ENCODE measurements at places on chromosomes 12 and 14. TPM values are rescaled to one million over a fixed set of nuclear protein-coding genes. Genes with fewer than 3 reads are reported as not detected.

- no peak for DNase-seq
Measured at GRCh38 chr14:98112194-98112780, 1159.7 kb downstream of the BCL11B start.

DNA sequence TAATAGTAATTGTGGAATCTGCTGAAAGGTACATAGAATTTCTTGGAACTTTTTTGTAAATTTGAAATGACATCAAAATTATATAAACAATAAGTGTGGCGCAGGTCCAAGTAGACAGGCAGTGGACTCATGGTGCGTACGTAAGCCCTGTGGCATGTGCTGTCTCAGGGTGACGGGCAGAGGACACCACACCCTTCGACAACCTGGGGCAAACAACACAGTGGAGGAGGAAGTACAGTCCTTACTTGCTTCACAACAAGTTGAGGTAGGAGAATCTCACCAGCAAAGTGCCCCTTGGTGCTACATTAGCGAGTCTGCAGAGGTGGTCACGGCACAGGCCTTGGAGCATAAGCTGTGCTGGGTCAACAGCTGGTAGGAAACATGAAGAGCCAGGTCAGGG, 180.9 kb downstream of the AEBP2 start:
- no peak for DNase-seq

GRCh38 chr14:101105045-101105444, 201.5 kb upstream of the RTL1 start:
- DNase-seq, result no peak

DNA sequence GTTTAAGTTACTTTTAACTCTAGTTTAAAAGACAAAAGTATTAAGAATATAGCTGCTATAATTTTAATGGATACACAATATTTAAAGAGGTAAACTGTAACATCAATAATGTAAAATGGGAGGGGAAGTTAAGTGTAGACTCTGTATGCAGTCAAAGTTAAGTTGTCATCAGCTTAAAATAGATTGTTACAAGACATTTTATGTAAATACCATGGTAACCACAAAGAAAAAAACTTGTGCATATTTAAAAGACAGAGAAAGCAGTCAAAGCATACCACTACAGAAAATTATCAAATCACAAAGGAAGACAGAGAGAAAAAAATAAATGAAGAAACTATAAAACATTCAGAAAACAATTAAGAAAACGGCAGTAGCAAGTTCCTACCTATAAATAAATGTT, 73.3 kb downstream of the CEP128 start:
- DNase-seq, result no peak

DNA sequence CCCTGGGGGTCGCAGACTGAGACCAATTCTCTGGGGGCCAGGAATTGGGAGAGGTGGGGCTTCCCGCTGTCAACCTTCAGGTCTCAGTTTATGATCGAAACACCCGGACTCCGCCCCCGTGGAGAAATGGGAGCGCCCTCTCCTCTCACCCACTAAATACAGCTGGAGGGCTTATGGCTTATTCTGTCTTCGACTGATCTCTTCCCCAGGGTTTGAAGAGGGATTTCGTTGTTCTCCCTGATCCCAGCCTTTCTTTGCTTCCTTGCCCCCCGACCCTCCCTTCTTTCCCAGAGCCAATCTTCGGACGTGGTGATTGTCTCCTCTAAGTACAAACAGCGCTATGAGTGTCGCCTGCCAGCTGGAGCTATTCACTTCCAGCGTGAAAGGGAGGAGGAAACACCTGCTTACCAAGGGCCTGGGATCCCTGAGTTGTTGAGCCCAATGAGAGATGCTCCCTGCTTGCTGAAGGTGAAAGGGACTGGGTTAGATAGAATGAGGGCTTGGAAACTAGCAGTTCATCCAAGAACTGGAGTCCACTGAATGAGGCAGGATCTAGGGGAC, 607 bp downstream of the OS9 start:
- no peak for DNase-seq

DNA sequence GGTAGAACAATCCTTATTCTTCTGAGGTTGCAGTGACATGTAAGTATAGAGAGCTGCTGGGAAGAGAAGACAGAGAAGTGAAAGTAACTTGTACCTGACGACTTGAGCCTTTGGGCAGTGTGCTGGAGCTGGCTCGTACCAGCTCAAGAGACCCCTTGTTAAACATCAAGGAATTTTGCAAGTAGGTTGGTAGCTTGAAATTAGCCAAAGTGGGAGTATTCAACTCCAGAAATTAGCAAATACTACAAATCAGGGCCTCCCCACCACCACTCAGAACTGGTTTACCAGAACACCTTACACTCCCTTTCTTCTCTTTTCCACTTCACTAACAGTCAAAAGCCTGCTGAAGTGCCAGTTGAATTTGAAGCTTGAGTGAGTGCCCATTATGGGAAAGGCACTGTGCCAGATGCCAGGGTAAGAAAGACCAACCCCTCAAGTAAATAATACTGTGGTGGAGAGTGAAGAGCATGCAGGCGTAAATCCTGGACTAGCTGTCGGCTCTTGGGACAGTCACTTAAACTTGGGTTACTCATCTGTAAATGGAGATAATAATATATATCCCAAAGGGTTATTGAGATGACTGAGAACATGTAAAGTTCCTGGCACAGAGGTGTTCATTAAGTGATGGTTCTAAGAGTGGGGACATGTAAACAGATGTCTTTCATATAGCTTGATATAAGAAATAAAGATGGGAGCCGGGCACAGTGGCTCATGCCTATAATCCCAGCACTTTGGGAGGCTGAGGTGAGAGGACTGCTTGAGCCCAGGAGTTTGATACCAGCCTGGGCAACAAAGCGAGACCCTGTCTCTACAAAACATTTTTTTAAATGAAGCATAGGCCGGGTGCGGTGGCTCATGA, 27.0 kb upstream of the EID3 start:
- DNase-seq, result no peak

GRCh38 chr12:100447381-100447780, 26.3 kb upstream of the NR1H4 start:
- no peak for DNase-seq

DNA sequence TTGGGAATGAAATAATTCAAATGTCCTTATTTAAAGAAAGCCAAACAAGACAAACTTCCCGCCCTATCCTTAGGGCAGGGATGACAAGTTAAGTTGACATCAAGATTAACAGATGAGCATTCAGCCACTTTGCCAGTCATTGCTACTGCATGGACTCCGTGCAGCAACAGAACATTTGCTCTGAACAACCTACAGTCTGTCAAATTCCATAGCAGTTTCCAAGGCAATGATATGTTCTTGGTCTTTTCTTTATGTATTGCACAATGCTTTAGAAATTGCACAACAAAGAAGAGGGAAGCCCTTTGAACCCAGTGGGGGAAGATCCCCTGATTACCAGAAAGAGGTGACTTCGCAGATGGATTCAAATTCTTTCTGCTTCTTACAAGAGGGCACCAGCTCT, 269.8 kb downstream of the BCAT1 start:
- no peak for DNase-seq

DNA sequence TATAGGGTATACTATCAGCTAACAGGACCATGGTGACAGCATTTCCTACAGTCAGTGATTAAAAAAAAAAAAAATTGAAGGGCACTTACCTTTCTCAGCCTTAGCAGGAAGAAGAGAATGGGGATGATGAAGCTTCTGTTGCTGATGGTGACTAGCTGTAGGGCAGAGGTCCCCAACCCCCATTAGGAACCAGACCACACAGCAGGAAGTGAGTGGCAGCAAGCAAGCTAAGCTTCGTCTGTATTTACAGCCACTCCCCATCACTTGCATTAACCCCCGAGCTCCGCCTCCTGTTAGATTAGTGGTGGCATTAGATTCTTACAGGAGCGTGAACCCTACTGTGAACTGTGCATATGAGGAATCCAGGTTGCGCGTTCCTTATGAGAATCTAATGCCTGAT, 91.3 kb upstream of the USP44 start:
- no peak for DNase-seq

DNA sequence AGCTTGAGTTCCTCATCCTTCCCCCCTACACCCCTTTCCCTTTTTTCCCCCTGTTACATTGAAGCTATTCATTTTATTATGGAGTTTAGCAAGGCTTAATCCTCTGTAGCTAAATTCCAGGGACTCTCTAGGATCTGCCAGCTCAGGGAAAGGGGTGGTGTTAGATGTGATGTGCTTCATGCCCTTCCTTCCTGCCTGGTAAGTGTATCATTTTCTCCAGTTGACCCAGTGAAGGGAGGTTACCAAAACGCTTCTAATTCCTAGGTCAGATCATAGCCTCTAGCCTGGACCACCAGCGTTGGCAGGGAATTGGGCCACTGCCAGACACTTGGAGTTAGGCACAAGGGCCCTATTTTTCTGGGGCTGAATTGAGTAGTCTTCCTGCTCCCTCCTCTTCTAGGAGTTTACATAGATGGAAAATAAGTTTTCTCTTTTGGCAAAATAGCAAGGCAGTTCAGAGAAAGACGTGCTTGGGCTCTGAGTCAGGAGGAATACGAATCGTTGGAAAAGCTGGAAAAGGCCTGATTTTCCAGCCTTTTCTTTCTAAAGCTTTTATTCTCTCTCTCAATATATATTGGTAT, 88.3 kb downstream of the NPAS3 start:
- no peak for DNase-seq

DNA sequence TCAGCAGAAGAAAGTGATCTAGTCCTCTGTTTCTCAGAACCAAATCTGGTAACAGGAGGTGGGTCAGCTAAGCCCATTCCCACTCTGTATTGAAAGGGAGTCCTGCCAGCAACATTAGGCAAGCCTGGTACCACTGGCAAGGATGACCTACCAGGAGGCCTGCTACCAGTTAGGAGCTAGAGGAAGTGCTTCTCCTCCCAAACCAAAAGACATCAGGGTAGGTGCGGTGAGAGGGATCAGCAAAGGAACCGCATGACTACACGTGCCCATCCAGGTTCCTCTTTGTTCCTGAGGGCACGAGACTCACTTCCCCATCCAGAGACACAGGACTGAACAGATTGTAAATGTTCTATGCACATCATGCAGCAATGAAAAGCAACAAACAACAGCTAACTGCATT, 2.8 kb downstream of the KLRC4 start:
- DNase-seq, result no peak

DNA sequence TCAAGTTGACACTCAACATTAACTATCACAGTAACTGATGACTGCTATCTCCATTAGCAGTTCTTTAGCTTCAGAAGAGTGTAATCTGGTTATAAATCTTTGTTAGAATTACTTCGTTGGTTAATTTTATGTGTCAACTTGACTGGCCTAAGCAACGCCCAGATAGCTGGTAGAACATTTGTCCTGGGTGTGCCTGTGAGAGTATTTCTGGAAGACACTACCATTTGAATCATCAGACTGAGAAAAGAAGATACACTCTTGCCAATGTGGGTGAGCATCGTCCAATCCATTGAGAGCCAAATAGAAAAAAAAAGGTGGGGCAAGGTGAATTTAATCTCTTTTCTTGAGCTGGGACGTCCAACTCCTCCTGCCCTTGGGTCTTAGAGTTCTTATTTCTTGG, 129.0 kb downstream of the IGF1 start:
- DNase-seq, result no peak

DNA sequence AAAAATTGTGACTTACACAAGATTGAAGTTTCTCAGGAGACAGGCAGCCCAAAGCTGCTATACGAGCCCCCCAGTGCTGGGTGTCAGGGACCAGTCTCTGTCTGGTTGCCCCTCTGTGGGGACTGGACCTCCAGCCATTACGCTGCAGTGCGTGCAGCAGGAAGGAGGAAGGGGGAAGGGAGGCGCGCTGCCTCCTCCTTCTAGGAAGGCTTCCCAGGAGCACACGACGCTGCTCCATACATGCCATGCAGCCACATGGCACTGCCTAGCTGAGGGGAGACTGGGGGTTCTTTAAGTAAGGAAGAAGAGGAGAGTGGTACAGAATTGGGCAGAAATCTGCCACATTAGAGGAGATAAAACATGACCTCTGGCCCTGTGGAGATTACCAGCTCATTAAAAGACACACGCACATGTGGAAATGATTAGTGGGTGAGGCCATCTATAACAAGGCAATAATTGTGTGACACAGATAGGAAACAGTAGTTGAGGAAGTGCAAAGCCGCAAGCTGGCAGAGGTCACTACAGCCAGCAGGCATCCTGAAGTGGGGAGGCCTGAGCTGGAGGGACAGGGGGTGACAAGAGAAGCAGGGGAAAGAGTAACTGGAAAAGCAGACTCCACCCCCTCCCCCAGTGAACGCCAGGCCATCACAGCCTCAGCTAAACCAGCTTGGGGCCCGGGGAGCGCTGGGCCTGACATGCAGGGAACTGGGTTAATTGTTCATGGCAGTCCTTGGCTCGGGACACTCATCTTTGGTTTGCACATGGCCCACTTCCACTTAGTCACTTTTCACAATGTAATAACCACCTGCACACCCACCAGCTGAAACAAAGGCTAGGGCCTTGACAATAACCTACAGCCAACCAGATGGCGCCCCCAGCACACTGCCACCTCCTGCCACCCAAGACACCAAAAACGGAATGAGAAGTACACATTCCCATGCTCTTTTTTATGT, 39.6 kb downstream of the CCDC88C start:
- no peak for DNase-seq

DNA sequence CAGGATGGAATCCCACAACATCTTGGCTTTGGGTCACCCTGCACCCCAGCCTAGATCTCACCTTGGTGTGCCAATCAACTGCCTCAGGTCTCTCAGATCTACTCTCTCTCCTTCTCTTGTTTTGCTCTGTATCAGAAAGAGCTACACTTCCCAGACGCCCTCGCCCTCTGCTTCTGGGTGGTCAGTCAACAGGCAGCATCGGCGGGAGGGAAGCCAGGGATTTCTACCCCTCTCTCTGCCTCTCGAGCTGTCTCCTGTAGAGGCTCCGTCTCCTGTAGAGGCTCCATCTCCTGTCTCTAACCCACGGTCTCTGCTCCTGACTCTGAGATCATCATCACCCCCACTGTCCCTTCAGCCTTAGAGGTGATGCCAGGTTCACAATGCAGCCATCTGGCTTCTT, 151.6 kb downstream of the PIWIL1 start:
- no peak for DNase-seq

DNA sequence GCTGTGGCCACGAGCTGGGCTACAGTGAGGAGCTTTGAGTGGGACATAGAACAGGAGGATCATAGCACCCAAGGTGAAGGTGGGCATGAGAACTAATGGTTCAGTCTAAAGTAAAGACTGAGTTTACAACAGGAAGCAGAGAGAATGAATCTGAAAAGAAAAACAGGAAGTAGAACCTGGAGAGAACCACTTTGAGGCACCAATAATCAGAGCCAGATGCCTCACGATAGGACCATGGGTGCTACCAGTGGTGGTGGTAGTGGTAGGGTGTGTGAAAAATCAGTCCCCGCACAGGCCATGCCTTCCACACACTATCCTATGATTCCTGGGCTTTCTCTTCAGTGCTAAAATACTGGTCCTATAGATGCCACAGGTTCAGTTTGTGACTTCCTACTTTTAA, 293.6 kb downstream of the AKAP6 start:
- no peak for DNase-seq

The RND1 gene
- not detected for total RNA-seq

The GLIPR1L1 gene
- not detected for total RNA-seq

The GDF3 gene
- 0.30 TPM for total RNA-seq

The TAS2R20 gene
- total RNA-seq, result 0.25 TPM

The ERBB3 gene
- 3.9 TPM for total RNA-seq
